Activated CD8-positive, alpha-beta T cell treated with anti-CD3 and anti-CD28 coated beads for 36 hours (primary cell): ENCODE measurements at places on chromosomes 5 and 9.

DNA sequence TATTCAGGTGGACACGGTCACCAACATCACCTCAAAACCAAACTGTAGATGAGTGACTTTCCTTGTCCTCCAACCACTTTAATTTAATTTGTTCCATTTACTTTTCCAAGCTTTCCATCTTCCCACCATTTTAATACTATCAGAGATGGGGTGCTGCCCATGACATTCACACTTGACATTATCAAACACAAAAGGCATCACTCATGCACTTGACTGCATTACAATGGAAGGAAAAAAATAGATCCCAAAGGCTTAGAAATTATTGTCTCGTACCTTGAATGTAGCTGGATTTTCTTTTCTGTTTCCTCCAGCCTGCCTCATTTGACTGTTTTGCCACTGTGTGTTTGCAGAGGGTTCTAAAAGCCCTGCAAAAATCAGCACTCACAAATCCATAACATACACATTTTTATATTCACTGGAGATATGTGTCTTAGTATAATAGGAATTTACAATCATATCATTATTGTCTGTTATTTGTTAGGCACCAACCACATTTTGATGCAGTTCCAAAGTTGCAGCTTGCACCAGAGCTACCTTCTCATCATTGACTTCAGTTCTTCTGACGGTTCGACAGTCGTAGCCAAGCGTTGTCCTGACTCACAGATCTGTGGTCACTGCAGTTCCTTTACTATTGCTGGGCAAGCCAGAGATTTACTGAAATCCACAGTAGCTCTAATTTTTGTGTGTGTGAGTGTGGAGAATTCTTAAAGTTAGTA, 712.3 kb upstream of the WWC1 start:
- DNase-seq = no peak
- H3K4me3 ChIP-seq = no peak overlapping the region
- no peaks in the 10 kb centered on the region for H3K4me1 ChIP-seq
- H3K27ac ChIP-seq = no peak overlapping the region
- peaks cover 14% of the 10 kb centered on the region for H3K27me3 ChIP-seq

DNA sequence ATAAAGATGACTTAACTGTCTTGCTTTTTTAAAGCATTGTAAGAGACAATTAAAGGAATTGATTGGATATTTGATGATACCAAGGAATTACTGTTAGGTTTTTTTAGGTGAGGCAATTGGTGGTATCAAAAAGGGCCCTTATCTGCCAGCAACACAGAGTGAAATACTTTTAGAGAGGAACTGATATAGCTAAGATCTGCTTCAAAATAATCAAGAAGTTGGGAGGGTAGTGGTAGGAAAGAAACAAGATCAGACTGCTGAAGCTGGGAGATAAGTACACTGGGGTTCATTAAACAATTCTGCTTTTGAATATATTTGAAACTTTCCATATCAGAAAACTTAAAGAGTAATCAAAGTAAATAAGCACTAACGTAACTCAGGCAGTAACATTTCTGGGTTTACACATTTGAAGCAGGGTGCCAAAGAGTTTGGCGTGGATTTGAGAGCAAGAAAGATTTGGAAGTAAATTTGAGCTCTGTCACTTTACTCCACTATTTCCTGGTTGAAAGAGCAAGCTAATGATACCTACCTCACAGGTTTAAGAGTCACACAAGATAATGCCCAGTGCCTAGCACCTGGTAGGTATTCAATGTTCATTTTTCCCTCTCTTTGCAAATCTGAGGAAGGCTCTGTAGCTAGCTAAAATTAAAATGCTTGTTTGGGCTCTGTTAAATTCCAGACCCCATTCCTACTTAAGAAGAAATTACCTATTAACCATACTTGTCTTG, 6.9 kb downstream of the ERMP1 start:
- no peaks in the 10 kb centered on the region for H3K27me3 ChIP-seq
- H3K4me1 ChIP-seq = peaks cover 38% of the 10 kb centered on the region
- peaks cover 27% of the 10 kb centered on the region for H3K36me3 ChIP-seq
- peak overlapping the region; percentile 4 for H3K27ac ChIP-seq

DNA sequence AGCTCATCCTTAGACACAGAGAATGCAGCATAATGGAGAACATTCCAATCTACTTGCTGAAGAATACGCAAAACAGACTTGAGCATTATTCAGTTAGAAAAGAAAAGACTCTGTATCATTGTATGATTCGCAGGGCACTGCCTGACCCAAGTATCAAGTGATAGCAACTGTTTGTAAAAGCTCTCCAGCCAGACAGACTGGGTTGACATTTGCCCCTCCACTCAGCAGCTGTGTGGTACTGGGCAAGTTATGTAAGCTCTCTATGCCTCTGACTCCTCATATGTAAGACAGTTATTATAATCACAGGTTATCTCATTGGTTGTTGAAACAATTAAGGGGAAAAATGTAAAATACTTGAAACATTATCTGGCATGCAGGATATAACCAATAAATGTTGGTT, 505.0 kb downstream of the ELAVL2 start:
- H3K36me3 ChIP-seq = no peaks in the 10 kb centered on the region
- H3K4me1 ChIP-seq = no peaks in the 10 kb centered on the region
- H3K27ac ChIP-seq = no peak overlapping the region

DNA sequence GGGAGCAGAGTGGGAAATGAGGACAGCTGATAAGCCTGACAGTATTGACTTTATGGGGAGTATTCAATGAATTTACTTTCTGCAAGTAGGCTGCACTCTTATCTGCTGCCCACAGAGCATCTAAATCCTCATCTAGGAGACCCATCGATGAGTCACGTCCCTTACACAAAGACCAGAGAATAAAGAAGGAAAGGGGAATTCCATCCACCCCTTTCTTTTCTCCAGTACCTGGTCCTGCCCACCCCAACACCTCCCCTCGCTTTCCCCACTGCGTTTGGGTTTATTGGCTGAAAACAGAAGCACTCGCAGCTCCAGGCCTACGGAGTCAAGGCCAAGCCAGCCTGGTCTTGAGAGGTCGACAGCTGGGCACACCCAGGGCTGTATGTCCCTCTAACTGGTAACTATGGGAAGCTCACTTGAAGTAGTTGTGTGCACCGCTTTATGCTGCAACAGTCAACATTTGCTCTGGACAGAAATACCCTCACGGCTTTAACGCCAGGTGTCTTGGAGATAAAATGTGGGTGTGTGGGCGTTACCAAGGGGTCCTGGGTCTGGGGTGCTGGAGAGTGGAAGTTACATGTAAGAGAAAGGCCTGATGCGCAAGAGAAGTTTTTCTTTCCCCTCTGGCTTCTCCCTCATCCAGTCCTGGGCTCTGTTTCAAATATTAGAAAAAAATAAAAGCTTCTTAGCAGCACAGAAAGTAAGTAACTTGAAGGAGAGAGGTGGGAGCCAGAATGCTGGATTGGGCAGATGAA, 14.5 kb upstream of the TAL2 start:
- H3K36me3 ChIP-seq = peaks cover 3% of the 10 kb centered on the region
- DNase-seq = no peak
- H3K4me1 ChIP-seq = no peaks in the 10 kb centered on the region
- H3K4me3 ChIP-seq = no peak overlapping the region
- no peaks in the 10 kb centered on the region for H3K27me3 ChIP-seq
- H3K27ac ChIP-seq = no peak overlapping the region

DNA sequence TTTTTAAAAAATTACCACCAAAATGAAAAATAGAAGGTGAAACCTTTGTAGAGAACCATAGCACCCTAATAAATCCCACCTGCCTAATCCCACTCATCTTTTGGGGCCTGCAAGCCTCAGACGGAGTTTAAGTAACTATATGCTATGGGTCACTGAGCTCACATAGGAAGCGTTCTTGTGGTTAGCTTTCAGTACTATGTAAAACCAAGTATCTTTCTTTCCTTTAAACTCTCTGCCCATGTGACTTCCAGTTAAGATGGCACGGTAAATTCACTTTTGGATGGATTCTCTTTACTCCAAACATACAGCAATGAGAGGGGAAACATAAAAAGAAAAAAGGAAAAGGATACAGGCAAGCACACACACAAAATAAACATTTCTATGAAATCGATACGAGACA, 50.9 kb downstream of the FANCC start:
- no peak overlapping the region for H3K4me3 ChIP-seq
- DNase-seq = no peak
- no peaks in the 10 kb centered on the region for H3K27me3 ChIP-seq
- H3K36me3 ChIP-seq = no peaks in the 10 kb centered on the region
- peaks cover 20% of the 10 kb centered on the region for H3K4me1 ChIP-seq
- peak overlapping the region; percentile 75 for H3K27ac ChIP-seq

DNA sequence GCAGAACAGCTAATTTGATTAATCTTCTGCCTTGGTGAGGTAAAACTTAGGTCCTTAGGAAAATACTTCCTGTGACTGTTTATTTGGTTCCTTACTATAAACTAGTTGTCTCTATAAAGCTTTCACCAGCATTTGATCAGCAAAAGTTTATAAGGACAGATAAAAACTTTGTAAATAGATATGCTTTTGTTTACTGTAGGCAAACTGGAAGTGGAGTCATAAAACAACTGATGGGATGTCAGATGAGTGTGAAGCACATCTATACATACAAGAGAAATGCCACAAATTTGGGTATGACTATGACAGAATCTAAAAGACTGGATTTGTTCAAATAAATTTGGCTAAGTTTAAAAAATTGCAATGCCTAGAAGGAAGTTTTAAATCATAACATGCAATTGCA, 5.5 kb downstream of the PTGER4 start:
- peak overlapping the region; percentile 99 for H3K4me3 ChIP-seq
- H3K4me1 ChIP-seq = peaks cover 43% of the 10 kb centered on the region
- H3K27me3 ChIP-seq = no peaks in the 10 kb centered on the region
- H3K27ac ChIP-seq = peak overlapping the region; percentile 88

DNA sequence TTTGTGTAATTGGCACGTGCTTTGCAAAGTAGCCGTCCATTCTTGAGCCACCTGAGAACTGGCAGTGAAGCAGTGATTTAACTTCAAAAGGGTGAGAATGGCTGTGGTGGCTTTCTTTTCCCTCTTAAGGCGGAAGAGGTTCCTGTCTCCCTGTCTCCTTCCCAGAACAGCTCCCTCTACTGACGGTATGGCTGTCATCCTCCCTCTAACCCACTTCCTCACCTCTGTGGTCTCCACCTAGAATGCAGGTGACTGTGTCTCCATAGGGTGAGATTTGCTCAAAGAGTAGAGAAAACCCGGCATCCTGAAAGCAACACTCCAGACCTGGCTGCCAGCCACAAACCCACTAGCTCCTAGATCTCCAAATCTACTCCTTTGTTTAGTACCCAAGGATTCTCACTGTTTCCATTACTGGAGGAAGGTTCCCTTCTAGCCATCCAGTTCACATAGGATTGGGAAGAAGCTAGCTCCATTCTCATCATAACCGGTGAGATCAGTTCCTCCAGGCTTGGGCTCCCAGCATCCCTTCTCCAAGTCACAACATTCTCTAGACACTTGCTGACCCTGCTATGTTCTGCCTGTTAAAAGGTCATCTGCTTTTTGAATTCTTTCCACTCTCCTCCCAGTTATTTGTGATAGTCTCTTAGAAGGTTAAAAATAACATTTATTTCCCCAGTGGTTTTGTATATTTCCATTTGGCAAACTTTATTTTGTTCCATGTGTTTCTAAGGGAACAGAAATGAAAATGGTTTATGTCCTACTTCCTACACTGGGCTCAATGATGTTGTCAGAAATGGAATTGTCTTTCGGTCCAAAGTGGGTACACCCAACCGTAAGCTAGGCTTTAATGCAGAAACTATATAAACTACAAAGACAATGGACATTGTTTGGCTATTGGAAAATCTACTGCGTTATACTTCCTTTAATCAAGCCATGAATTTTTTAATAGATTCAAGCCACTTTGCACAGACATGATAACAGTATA, 269.4 kb downstream of the CWC27 start:
- no peaks in the 10 kb centered on the region for H3K27me3 ChIP-seq
- no peaks in the 10 kb centered on the region for H3K36me3 ChIP-seq
- no peak for DNase-seq
- peak overlapping the region; percentile 93 for H3K27ac ChIP-seq

DNA sequence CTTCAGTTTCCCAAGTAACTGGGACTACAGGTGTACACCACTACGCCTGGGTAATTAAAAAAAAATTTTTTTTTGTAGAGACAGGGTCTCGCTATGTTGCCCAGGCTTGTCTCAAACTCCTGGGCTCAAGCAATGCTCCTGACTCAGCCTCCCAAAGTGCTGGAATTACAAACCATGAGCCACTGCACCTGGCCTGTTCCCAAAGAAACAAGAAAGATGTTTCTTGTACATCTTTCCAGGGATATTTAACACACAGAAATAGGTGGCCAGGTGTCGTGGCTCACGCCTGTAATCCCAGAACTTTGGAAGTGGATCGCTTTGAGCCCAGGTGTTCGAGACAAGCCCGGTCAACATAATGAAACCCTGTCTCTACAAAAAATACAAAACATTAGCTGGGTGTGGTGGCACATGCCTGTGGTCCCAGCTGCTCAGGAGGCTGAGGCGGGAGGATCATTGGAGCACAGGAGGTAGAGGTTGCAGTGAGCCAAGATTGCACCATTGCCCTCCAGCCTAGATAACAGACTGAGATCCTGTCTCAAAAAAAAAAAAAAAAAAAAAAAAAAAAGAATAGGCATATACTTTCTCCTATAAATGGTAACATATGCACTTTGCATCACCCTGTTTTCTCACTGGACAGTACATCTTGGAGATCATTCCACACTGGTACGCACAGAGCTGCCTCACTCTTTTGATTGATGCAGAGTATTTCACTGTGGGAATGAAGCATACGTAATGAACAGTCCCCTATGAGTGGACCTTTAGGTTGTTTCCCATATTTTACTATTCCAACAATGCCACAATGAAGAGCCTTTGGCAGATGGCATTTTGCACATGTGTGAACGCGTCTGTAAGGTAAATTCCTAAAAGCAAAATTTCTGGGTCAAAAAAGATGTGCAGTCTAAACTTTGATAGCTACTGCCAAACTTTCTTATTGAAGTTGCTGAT, 2.0 kb upstream of the GRHPR start:
- H3K4me1 ChIP-seq = peaks cover 24% of the 10 kb centered on the region
- H3K4me3 ChIP-seq = no peak overlapping the region
- no peaks in the 10 kb centered on the region for H3K36me3 ChIP-seq

DNA sequence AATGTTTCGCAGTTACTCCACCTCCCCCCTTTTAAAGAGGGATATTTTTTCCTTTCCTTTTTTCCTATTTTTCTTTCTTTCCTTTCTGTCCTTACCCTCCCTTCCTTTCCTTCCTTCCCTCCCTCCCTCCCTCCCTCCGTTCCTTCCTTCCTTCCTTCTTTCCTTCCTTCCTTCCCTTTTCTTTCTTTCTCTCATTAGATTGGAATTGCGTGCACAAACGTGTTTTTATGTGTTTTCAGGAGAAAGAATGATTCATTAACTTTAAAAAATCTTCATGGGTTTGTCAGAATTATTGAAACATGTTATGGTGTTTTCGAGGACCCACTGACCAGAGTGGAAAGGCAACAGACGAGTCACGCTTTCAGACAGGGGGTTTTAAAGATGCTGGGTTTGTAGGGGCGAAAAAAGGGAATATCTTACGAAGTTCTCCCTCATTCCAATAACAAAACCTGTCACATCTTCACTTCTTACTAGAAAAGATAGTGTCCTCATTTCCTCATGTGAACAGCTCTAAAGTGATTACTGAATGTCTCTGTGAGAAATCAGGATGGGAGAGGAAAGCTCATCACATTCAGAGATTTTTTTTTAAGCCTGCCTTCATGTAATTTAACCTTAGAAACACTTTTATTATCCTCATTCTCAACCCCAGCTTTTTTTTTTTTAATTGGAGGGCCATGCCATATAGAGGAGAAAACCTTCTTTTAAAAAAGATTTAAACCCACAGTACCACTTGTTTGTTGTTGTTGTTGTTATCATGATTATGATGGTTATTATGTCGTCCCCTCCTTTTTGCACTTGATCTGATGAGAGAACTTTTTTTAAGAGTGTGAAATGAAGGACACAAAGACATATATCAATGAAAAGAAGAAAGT, 21.9 kb downstream of the NR2F1 start:
- no peak overlapping the region for H3K4me3 ChIP-seq
- peaks cover 2% of the 10 kb centered on the region for H3K36me3 ChIP-seq
- H3K4me1 ChIP-seq = peaks cover 10% of the 10 kb centered on the region
- no peak overlapping the region for H3K27ac ChIP-seq
